Effector memory CD4-positive, alpha-beta T cell (primary cell): ENCODE measurements at places on chromosomes 5 and 9.

DNA sequence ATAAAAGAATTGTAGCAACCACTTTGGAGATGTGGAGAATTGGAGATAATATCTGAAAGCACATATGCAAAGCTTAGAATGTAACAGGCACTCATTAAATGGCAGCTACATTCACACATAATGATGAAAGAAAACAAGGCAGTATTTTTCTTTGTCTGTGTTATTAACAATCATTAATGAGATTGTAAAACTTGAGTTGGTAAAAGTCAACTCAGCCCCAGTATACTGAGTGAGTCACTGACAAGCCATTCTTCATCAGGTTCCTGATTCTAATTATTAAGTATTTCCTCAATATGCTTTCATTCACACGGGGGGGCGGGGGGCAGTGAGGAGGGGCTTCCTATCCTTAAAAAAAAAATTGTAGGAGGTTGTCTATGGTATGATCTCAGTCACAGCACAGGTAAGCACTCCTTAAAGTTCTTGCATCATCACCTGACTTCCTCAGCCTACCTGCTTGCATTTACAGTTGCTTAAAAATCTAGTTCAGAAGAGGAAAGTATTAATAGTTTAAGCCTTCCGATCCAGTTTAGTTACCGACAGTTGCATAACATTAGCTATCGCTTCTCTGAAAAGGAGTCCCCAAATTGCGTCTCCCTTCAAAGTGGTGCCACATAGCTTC is 379.8 kb downstream of the EFNA5 start:
- no peak for DNase-seq

DNA sequence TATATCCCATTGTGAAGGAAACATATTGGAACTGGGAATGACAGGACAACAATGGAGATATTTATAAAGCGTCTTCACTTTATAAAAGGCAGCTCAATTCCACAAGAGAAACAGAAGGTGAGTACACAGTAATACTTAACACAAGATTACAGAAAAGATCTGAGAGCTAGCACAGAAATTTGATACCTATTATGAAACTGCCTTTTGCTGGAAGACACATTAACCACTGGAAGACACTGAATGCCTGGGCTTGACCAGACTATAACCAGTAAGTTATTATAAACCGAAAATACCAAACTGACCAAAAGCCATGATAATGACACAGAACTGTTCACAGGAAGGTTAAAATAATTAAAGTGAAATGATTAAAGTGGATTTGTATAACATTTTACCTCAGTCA is 195.4 kb downstream of the NR2F1-AS1 start:
- no peak for DNase-seq

DNA sequence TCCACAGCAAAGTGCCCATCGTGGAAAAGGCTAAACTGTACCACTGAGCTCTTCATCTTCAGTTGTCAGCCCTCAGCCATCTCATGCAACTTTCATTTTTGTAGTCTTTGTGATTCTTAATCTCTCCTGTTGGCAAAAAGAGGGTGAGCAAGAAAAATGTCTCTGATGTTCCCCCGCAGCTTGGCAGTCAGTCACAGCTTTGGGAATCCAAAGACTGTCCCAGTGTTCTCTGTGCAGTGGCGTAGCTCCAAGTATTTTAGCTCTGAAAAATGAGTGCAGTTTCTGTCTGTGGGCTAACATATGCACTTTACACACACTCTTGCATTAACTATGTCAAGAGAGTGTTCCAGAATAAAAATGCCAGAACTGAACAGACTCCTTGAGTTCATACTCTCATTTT is 372.2 kb downstream of the TMEM232 start:
- DNase-seq = no peak

DNA sequence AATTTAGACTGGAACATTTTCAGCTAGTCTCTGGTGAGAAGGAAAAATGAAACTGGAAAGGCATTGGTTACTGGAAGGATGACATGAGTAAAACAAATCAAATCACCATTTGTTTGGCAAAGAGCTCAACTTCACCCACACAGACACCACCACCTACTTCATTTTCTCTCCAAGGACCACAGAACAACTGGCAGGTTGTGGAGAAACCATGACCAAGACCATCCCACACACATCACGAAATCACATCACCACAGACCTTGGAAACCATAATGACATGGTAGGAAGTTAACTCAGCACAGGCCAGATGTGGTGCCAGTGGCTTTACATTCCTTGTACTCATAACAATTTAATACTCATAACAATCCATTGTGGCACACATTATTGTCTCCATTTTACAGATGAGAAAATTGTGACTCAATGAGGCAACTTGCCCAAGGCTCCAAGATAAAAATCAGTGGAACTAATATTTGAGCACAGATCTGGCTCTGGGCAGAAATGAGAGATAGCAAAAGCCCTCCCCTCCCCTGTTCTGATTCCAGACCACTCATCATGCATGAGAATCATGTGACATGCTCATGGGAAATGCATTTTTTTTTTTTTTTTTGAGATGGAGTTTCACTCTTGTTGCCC is 7.5 kb downstream of the OR1K1 start:
- DNase-seq = no peak

- no peak for DNase-seq
Measured at GRCh38 chr9:90642570-90643539, at the start of gene DIRAS2. DIRAS2 (minus strand) TSS chr9:90642824; CDS start chr9:90613827, 28,997 bp downstream.

DNA sequence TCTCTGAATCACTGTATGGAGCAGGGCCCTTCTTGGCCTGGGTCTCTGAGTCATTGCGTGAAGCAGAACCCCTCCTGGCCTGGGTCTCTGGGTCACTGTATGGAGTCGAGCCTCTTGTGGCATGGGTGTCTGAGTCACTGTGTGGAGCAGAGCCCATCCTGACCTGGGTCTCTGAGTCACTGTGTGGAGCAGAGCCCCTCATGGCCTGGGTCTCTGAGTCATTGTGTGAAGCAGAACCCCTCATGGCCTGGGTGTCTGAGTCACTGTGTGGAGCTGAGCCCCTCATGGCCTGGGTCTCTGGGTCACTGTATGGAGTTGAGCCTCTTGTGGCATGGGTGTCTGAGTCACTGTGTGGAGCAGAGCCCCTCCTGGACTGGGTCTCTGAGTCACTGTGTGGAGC is 94.0 kb upstream of the RAPGEF1 start:
- no peak for DNase-seq

- DNase-seq = no peak
Measured at GRCh38 chr5:109318455-109319108, 91.2 kb downstream of the PJA2 start.

DNA sequence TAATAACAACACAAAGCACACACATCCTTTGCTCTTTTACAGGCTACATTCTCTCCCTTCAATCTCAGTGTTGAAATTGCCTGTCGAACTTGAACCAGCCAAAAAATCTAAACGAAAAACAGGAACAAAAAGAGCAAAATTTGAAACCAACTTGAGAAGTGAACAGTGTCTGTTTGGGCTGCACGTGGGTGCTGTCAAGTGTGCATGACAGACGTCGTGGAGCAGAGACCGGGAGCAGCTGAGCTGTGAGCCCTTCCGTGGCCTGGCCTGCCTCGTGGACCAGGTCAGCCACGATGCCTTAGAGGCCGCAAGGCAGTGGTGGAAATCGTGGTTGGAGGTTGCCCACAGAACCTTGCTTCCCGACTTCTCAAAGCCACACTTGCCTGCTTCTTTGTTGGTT is 34.8 kb upstream of the DENND1A start:
- DNase-seq = no peak

DNA sequence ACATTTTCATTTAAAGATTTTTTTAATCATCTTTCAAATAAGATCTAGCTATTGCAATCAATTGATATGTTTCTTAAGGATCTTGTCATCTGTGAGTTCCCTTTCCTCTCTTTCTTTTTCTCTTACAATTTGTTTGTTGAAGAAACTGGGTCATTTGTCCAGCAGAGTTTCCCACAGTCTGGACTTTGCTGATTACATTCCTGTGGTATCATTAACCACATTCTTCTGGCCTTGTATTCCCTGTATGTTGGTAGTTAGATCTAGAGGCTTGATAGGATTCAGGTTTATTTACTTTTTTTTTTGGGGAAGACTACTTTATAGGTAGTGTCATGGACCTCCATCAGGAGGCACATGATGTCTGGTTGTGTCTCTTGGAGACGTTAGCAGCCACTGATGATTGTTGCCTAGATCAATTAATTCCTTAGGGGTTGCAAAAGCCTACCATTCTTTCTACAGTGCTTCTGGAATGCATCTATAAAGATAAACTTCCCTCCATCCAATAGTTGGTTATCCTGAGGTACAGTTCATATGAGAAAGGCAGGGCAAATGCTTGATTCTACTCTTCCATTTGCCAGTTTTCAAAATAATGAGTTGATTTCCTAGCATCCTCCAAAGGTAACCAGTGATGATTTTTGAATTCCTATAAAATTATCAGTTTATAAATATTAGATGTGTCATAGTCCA is 14.3 kb downstream of the PDE8B start:
- no peak for DNase-seq

- no peak for DNase-seq
Measured at GRCh38 chr9:90001747-90002146, 396.9 kb downstream of the GADD45G start.

DNA sequence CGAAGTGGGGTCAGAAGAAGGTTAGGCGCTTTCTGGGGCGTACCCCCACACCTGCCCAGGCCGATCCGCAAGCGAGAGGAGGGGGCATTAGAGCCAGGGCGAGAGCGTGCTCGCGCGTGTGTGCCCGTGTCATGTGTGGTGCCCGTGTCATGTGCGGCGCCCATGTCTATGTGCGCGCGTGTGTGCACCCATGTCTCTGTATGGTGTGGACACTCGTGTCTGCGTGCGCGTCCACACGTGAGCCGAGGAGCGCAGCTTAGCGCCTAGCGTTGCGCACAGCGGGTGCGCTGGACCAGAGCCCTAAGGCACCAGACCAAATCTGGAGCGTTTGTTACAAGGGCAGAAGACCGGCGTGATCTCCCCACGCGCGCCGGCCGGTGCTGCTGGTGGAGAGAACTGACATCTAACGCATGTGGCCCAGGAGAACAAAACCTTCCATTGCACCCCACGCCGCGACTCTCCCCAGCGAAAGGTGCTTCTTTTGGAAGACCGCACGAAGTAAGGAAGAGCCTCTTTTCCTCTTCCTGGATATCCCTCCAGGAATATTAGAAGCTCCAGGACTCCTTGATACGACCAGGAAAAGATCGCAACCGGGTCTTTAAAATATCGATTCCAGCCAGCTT is 644 bp downstream of the NIM1K start:
- no peak for DNase-seq

DNA sequence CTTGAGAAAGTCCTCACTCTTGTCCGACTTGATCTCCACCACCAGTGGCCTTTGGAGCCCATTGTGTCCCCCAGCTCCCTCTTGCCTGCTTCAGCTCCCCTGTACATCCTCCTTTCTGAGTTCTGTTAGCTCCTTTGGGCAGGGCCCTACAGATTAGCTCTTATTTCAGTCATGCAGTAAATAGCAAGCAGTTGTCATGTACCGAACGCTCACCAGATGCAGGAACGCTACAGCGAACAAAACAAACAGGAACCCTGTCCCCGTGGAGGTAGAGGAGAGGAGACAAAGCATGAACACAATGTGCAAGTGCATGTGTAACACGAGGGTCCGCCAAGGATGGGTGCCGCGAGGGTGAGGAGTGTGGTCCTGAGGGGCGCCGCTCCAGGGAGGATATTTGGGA is 111.3 kb downstream of the PDZD2 start:
- DNase-seq = no peak

DNA sequence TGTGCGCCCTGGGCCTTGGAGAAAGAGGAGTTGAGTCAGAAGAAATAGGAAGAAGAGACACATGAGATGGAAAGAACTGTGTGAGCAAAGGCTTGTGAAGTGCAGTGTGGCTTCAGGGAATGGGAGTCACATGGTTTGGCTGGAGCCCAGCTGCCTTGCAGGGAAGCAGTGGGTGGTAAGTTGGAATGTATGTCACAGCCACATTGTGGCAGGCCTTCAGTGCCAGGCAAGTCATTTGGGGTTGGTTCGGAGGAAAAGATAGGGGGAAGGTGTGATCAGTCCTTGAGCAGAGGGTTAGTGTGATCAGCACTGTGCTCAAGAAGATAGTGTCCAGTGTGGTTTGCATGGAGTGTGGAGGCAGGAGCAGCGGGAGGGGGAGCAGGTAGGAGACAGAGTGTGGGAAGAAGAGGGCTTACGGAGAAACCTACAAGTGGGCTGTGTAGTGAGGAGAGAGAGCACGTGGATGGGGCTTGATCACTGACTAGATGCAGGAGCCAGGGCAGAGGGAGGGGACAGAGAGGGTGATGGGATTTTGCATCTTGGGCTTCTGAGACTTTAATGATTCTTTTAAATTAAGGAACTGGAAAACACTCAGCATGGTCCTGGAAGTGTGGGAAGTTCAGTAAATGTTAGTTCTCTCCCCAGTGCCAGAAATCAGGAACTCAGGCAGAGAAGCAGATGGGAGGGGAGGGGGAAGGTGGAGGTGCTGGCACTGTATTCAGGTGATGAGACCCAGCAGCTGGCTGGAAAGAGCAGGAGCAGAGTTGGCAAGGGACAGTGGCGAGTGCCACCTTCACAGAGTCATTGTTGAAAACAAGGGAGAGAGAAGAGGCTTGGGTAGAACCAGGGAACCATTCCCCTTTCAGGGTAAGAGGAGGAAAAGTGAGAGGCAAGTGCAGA is 46.6 kb downstream of the ARHGAP26 start:
- DNase-seq = no peak

GRCh38 chr5:39697881-39698280 is 273.1 kb upstream of the DAB2 start:
- no peak for DNase-seq

DNA sequence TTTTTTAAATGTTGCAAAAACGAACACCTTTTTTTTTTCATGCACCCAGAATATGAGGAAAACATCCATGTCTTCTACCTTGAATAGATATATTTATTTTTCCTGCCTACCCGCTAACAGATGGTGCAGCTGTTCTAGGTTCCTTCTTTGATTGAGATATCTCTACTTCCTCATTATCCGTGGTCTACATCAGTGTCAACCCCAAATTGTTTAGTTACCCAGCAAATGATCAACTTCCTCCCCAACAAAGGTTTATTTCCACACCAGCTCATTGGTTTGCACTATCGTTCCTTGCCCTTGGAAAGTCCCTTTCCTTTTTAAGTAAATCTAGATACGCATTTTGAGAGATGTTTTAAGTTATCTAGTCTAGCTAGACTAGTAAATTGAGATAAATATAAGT is 166.4 kb downstream of the PRR16 start:
- DNase-seq = no peak

GRCh38 chr5:56457887-56458812 is 225.0 kb upstream of the ANKRD55 start:
- DNase-seq = no peak

GRCh38 chr5:33964132-33964700 is 20.3 kb downstream of the SLC45A2 start:
- no peak for DNase-seq
